ENCODE measurements at places on chromosomes 4 and X. TPM values are rescaled to one million over a fixed set of nuclear protein-coding genes. Genes with fewer than 3 reads are reported as not detected.

DNA sequence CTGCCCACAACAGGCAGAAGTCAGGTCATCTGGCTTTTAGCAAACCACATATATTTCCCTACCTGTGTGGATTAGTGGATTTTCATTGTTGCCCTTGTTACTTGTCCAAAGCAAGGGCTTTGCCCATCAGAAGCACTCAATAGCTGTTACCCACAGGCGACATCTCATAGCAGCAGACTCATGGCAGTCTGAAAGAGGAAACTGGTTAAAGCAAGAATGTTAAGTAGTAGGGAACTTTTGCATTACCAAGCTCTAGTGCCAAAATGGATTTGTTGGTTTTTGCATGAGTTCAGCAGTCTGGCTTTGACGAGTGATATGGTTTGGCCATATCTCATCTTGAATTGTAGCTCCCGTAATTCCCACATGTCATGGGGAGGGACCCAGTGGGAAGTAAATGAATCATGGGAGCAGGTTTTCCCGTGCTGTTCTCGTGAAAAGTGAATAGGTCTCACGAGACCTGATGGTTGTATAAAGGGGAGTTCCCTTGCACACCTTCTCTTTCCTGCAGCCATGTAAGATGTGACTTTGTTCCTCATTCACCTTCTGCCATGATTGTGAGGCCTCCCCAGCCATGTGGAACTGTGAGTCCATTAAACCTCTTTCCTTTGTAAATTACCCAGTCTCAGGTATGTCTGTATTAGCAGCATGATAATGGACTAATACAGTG is 107.9 kb downstream of the GPR143 start:
- DNase-seq = no peak

- DNase-seq = no peak
Measured at GRCh38 chr4:119537586-119537985, 91.0 kb downstream of the PDE5A start.

- no peak for DNase-seq
Measured at GRCh38 chr4:183639291-183639690, 19.7 kb downstream of the RWDD4 start.

STK26 gene
- 75.4 TPM for total RNA-seq

CENPI gene
- 17.5 TPM for total RNA-seq

MFAP3L gene
- total RNA-seq = 0.68 TPM

All from activated CD8-positive, alpha-beta T cell treated with anti-CD3 and anti-CD28 coated beads for 36 hours (primary cell).